ENCODE measurements at places on chromosomes 2 and 18.

- DNase-seq = no peak
Observed at GRCh38 chr18:57273194-57273593, 79.2 kb upstream of the ST8SIA3 start.

- DNase-seq = no peak
Observed at GRCh38 chr18:70781860-70782453, 493.1 kb downstream of the SOCS6 start.

GRCh38 chr18:49621717-49622351 is 60.0 kb downstream of the LIPG start:
- no peak for DNase-seq

DNA sequence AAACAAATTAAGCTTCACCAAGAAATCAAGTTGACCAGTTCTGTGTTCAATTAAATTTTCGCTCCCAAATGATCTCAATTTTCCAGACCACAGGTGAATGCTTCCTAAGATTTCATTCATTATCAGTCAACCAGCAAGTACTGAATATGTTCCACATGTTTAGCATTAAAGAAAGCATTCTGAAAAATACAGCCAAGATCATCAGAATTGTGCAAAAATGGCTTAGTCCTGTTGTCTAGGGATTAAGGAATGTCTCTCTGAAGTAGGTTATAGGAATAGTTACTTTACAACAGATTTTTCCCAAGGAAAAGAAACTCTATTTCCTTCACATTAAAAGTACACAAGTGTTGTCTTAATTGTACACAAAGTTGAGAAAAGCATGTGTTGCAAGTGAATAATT is 69.2 kb downstream of the NRXN1 start:
- no peak for DNase-seq

- DNase-seq = no peak
Observed at GRCh38 chr2:133673305-133673905, 105.1 kb upstream of the NCKAP5 start.

GRCh38 chr2:101983928-101984327 is 7.8 kb upstream of the IL1R2 start:
- no peak for DNase-seq

- DNase-seq = no peak
Observed at GRCh38 chr2:239118264-239118663, 270.4 kb downstream of the TWIST2 start.

GRCh38 chr2:205448189-205448588 is 234.1 kb upstream of the NRP2 start:
- no peak for DNase-seq

GRCh38 chr2:218804817-218805216 is 22.9 kb downstream of the CYP27A1 start:
- DNase-seq = no peak

All from stimulated activated CD8-positive, alpha-beta memory T cell treated with anti-CD3 and anti-CD28 coated beads, Interleukin-15, amount 100 ng/mL, for 4 hours (primary cell).